ENCODE measurements at places on chromosomes 11 and 22.

GRCh38 chr22:19398206-19398605 lies 33.3 kb downstream of the HIRA start:
- DNase-seq = no peak

DNA sequence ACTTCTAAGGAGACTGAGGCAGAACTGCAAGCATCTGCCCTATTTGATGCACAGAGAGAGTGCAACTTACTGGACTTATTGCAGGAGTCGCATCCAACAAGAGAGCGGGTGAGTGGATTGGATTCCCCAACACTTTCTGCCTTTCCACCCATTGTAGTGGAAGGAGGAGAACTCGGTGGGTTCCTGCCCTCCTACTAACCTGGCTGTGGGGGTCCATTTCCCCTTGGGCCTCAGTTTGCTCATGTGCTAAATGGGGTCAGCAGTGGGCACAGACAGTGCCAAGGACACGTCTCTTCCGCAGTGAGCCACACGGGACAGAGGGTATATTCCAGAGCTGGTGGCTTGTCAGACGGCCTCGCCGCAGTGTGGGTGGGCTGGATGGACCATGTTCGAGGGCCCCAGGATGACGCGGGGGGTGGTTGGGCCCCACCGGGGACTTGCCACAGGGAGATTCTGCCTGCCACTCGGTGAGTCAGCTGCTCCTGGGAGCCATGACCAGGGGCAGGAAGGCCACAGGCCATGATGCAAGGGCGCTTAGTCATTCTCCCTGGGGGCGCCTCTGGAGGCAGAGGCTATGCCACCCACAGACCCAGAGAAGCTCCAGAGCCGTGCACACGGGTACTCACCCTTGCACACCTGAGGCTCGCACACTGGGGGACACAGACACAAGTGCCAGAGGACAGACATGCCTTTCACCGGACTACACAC lies 8.2 kb downstream of the ALX4 start:
- peak; percentile 58 for DNase-seq

DNA sequence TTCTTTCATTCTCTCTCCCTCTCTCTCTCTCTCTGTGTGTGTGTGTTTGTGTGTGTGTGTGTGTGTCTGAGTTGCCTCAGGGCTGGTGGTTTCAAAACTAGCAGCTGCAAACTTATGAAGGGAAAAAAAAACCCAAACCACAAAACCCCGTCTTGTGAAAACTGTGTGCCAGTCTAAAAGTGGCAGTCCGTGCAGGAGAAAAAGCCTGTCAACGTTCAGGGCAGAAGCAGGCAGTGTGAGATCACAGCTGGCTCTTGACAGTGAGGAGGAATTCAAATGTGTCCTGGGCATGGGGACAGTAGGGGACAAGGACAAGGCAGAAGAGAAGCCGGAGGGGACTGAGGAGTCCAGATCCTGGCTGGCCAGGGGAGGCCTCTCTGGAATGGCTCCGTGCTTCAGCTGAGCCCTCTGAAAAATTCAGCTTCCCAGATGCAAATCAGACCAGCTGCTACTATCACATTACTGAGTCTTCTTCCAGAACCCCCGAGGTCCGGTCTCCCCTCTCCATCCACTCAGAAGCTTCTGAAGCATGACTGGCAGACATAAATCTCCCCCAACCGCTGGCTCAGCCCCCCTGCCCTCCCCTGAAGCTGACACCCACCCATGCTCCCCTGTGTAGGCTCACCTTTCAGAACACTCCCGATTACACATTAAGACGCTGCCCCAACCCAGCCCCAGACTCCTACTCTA lies 31.9 kb downstream of the FLI1 start:
- DNase-seq = no peak

- DNase-seq = no peak
Measured at GRCh38 chr11:74615988-74616387, 23.6 kb downstream of the POLD3 start.

DNA sequence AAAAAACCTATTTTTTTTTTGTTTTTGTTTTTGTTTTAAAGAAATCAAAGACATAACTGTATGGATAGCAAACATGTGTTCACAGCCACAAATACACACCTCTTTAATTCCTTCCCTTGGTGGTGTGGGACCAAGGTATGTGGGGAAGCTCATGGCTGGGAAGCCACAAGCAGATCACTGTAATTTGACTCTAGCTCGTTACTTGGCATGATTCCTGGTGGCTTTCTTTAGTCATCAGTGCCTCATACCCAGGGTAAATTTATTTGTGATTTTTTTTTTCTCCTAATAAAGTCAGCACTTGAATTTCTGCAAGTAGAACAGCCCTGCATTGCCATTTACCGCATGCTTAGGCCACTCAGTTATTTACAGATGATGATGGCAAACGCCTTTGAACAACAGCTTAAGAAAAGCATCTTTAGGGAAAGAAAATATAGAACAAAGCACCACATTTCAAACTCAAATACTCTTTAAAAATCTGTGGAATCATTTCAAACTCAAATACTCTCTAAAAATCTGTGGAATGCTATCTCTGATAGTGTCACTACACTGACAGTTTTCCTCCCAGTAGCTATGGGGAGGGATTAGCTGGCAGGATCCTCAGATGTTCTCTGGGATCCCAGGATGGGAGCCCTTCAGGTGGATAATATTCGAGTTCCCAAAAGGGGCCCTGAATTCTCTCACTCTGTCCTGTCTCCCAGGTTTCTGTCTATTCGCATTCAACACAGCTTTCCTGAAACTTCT lies 687.2 kb downstream of the OPCML start:
- peak; percentile 92 for DNase-seq

- DNase-seq = no peak
Measured at GRCh38 chr11:131228378-131228777, 142.0 kb upstream of the NTM start.

DNA sequence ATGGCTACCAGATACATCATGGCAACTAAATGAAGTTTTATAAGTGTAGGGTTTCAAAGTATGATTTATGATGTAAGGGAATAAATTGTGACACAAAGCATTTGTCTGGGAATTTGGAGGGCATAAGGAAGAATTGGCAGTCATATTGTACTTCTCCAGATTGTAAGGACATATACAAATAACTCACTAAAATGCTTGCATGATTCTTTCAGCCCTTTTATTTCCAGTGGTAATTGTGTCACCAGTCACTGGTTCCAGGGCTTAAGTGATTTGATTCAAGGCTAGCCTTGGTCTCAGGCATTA lies 299.4 kb upstream of the ANO5 start:
- DNase-seq = no peak

GRCh38 chr22:48955351-48956311 lies 872.0 kb downstream of the BRD1 start:
- no peak for DNase-seq

GRCh38 chr11:118497831-118498230 lies 29.4 kb upstream of the TTC36 start:
- peak; percentile 87 for DNase-seq

- no peak for DNase-seq
Measured at GRCh38 chr11:27487706-27488105, 15.1 kb upstream of the LGR4 start.

DNA sequence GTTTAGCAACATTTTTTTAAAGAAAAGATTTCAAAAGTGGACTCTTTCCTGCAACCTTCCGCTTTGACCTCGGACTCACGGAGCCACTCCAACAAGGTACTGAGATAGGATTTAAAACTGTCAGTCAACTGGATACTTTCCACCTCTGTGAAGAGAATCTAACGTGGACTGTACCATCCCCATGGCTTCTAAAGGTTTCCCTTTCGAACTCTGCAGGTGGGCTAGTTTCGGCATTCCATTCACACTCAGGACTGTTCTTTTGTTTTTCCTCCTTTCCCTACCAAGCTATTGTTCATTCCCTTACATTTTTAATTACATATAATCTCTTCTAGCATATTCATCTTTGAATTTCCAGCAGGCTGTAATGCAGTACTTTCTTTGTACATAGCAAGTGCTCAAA lies 88.5 kb upstream of the AKIP1 start:
- no peak for DNase-seq

GRCh38 chr11:111221208-111221607 lies 24.3 kb upstream of the POU2AF2 start:
- DNase-seq = no peak

GRCh38 chr11:60972182-60973030 lies 926 bp downstream of the CD6 start:
- no peak for DNase-seq

DNA sequence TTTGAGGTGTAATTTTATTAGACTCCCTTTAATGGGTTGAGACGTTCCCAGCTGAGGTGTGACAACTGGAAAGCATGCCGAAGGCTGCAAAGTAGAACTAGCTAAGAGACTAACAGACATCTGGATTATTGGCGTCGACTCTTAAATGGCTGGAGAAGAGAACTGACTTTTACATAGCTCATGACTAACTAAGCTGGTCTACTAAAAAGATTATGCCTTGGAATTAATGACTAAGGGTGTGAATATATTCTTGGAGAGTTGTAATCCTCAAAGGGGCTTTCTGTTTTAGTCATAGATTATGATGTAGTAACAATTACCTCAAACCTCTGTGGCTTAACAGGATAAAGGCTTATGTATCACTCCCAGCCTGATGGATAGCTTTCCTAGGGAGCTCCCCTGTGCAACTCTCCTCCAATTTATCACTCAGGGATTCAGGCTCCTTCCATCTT lies 39.5 kb upstream of the SLC5A12 start:
- DNase-seq = no peak

GRCh38 chr11:83760932-83761331 lies 474.8 kb upstream of the CCDC90B start:
- DNase-seq = no peak

All from HT1080 (cell line).